Right hindlimb (tissue), 1 donor: ENCODE measurements at places on chromosomes 4 and X.

- DNase-seq, result peak; percentile 64
Measured at GRCh38 chr4:152109531-152110509, 349.0 kb upstream of the GATB start.

DNA sequence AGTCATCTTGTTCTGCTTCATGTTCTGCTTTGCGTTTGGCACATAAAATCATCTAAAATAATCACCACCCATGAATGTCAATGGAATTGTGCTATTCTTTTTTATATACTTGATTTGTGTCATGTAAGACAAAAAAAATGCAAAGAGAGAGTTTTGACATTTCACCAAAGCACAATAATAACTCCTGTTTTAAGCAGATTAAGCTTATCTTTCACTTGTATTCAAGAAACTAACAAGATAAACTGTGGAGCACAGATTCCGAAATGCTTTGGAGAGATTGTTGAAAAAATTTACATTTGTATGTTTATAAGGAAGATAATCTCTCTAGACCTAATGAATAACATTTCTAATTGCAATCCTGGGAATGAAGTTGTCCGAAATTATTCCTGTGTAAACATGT is 225.1 kb upstream of the ANXA10 start:
- no peak for DNase-seq

DNA sequence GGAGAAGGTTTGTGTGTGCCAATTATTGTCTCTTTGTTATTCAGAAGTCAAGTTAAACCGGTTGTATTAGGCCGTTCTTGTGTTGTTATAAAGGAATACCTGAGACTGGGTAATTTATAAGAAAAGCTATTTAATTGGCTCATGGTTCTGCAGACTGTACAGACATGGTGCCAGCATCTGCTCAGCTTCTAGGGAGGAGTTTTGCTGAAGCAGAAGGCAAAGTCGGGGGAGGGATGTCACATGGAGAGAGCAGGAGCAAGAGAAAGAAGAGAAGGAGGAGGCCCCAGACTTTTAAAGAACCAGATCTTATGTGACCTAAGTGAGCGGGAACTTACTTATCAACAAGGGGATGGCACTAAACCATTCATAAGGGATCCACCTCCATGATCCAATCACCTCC is 349.3 kb upstream of the PCDH18 start:
- DNase-seq, result no peak

DNA sequence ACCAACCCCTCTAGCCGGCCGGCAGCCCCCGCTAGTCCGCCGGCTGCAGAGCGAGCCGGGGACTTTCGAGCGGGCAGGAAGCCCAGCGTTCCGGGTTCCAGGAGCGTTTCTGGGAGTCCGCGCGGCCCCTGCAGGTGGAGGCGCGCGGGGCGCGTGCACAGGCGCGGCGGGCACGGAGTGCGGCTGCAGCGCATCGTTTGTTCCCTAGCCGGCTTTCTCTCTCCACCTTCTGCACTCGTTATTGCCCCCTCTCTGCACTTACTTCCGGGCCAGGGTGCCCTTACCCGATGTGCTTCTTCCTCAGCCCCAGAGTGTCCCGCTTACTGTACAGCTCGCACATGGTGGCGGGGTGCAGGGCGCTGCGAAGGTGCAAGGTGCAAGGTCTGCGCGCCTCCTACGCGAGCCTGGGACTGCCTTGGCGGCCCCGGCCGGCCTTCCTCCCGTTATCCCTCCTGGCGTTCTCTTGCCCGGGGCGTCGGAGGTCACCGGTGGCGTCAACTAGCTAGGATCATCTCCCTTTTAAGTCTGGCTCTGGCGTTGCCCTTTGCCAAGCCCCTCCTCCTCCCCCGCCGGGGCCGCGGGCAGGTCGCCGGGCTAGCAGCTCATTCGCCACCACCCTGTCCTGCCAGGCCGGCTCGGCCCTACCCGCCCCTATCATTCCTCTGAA is at the start of gene ETNPPL:
TSS of gene ETNPPL (minus strand) at position 495 of the 667 bp plus-strand sequence. CDS start at position 340, 155 bp downstream.
- peak; percentile 54 for DNase-seq

DNA sequence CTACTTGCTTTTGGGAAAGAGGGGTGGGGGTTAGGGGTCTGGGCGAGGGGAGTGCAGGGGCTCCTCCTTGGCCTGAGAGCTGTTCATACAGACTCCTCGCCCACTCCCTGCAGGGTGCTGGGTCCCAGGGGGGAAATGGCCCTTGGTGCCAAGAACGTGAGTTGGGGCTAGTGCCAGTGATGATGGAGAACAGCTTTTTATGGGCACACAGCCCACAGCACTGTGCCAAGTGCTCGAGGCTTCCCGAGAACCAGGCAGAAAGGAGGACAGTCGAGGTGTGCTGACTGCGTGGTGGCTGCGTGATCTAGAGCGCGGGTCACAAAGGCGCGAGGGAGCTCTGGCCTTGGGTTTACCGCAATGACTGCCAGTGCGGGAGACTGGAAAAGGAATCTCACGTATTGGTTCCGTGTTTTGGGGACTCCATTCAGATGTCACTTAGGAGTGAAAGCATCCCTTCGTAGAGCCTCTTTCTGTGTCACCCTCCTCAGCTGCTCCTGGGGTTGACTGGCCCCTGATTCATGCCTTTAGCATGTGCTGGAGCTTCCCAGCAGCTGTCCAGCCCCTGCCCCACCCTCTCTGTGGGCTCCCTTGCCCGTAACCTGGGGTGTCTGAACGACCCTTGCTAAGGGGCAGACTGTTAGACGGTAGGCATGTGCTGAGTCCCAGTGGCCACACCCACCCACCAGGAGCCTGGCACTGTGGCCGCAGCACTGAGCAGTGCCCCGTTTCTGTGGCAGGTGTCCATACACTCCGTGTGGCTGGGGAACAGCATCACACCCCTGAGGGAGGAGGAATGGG is 20.9 kb upstream of the MSANTD1 start:
- DNase-seq, result peak; percentile 15

DNA sequence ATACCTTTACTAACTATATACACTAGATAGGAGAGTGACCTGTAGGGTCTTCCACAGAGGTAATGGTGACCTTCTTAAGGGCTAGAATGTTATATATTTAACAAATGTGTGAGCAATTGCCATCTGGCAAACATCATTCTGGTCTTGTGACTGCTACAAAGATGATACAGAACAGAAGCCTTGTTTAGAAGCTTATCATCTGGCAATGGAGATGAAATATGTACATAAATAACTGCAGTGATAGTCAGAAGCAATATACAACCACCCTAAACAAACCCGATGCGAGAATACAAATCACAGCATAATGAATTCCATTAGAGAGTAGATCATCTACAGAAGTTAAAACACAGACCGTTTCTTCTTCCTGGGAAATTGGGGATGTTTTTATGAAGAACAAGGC is 952.7 kb upstream of the SLIT2 start:
- no peak for DNase-seq
